Trophoblast cell (in vitro differentiated cells and primary cell): ENCODE measurements at places on chromosomes 6 and 20.

GRCh38 chr6:99011151-99011550 is 63.4 kb upstream of the FBXL4 start:
- H3K36me3 ChIP-seq: no peaks in the 10 kb centered on the region
- H3K27me3 ChIP-seq: no peaks in the 10 kb centered on the region
- H3K4me3 ChIP-seq: no peak overlapping the region

GRCh38 chr6:112665114-112665513 is 318.0 kb downstream of the RFPL4B start:
- H3K4me1 ChIP-seq: peaks cover 2% of the 10 kb centered on the region
- no peak overlapping the region for H3K4me3 ChIP-seq
- H3K27me3 ChIP-seq: no peaks in the 10 kb centered on the region
- H3K27ac ChIP-seq: no peak overlapping the region
- H3K36me3 ChIP-seq: no peaks in the 10 kb centered on the region
- DNase-seq: no peak

DNA sequence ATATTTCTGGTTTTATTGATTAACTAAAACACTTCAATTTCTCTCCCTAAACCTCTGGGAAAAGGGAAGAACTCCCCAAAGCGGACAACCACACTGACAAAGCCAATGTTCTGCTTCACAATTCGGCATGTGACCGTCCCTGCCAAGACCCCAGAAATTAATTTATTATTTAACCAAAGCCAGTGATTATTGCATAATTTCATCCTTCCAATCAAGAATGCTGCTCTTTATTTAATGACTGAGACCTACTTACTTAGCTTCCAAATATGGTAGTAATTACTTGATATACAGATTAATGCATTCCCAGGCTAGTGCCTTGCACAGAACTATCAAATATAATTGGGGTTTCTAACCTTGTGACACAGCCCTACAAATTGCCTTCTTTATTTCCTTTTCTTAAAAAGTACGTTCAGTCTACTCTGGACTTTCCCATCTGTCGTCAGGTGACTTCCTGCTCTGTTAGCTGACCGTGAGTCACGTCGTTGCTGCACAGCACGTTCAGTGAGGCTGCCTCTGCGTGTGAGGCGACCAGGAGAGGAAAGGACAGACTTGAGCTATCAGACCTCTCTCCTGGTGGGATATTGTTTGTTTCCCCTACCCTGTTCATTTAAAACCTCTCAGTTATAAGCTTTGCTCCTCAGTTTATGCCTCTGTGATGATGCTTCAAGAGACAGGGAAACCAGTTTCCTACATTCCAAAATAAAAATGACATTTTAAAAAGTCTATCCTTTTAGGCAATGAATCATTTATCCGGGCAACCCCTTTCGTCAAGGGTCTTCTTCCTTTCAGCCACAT is 55.7 kb upstream of the TNFAIP3 start:
- H3K4me1 ChIP-seq: peaks cover 6% of the 10 kb centered on the region
- no peaks in the 10 kb centered on the region for H3K36me3 ChIP-seq
- DNase-seq: peak; percentile 91
- H3K4me3 ChIP-seq: no peak overlapping the region
- no peaks in the 10 kb centered on the region for H3K27me3 ChIP-seq
- no peak overlapping the region for H3K27ac ChIP-seq

- H3K36me3 ChIP-seq: no peaks in the 10 kb centered on the region
- H3K27me3 ChIP-seq: no peaks in the 10 kb centered on the region
- H3K27ac ChIP-seq: no peak overlapping the region
- peaks cover 3% of the 10 kb centered on the region for H3K4me1 ChIP-seq
- H3K4me3 ChIP-seq: no peak overlapping the region
- DNase-seq: no peak
Measured at GRCh38 chr6:6825193-6825784, 236.8 kb downstream of the LY86 start.

DNA sequence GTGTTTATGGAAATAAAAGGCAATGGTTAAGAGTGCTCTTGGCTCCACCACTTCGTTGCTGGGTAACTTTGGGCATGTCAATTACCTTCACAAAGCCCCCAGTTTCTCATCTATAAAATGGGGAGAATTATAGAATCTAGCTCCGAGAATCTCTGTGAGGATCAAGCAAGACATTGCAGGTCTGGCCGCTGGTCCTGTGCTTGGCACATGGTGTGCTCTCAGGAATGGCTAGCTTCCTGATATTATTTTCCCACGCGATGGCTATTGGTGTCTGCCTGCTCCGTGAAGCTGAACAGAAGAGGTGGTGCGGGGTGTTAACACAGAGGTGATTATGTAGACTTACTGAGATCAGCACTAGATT is 57.0 kb downstream of the NOX3 start:
- H3K27ac ChIP-seq: no peak overlapping the region
- H3K4me3 ChIP-seq: no peak overlapping the region
- no peaks in the 10 kb centered on the region for H3K4me1 ChIP-seq
- no peak for DNase-seq

GRCh38 chr6:155530219-155530834 is 74.7 kb upstream of the NOX3 start:
- no peak overlapping the region for H3K4me3 ChIP-seq
- no peaks in the 10 kb centered on the region for H3K27me3 ChIP-seq
- no peak for DNase-seq
